ENCODE measurements at places on chromosomes 1 and 21.
A peak's percentile ranks its signal among the peaks of the same experiment; 100 is the strongest.

DNA sequence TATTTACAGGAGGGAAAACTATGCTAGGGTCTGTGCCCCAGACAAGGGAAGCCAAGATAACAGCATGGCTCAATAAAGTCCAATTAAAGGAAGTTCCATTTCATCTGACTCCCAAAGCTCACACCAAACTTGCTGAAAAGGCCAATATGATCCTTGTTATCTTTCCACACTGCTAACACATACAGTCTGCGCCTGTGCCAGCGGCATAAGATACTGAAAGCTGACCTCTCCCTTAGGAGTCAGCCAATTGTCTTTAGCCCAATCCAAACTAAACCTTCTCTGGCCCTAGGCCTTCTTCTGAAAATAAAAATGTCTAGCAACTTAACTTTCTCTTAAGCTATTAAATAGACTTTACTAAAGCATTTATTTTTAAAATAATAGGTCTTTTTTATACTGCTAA lies 179.0 kb upstream of the PLD5 start:
- DNase-seq, result no peak

DNA sequence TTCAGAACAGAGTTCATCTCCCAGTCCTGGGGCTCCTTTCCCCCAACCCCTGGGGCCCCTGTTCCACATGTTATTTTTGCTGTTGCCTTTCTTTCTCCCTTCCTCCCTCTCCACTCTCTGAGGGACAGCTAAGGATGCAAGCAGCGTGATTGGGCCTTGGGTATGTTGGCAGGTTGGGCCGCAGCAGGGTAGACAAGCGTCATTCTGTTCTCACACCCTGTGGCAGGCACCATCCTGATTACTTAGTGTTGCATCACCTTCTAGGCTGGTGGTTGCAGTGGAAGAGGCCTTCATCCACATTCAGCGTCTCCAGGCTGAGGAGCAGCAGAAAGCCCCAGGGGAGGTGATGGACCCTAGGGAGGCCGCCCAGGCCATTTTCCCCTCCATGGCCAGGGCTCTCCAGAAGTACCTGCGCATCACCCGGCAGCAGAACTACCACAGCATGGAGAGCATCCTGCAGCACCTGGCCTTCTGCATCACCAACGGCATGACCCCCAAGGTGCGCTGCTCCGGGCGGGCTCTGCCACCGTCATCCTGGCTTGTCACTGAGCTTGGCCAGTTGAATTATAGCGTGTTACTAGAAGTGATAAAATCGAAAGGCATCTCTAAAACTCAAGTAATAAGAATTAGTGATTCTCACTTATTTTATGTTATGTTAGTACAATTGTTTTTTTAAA lies 43.4 kb downstream of the VANGL1 start:
- DNase-seq, result no peak

- peak; percentile 53 for DNase-seq
Measured at GRCh38 chr1:151458802-151459330, 428 bp downstream of the POGZ start.

DNA sequence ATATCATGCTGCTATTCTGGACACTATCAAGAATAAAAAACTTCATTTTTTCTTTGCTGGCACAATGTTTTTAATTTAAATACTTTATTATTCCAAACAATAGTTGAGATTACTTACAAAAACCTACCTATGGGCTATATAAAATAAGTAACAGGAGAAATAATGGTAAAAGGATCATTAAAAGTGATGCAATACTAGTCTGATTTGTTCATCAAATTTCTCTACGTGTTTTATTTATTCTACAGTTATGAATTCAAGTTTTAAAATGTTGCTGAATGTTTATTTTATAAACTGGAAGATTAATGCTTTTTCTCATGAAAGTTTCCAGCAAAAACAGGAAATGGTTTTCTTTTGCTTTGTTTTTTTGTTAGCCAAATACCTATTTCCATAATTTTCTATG lies 662.4 kb upstream of the BRINP3 start:
- DNase-seq, result no peak

DNA sequence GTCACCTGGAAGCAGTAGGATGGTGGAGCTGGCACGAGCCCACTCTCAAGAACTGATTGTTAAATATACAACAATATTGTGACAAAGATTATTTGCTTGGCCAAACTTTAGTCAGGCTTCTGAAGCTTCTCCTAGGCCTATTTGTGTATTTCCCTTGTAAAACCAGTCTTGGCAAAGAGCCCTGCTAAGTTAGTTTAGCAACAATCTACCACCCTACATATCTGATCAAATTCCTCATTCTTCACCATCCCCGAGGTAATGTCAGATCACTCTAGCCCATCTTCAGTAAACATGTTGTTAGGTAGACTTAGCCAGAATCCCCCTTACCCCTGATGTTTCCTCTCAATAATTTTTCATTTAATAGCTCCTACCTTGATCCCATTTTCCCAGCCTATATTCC lies 39.6 kb downstream of the XCL1 start:
- no peak for DNase-seq

DNA sequence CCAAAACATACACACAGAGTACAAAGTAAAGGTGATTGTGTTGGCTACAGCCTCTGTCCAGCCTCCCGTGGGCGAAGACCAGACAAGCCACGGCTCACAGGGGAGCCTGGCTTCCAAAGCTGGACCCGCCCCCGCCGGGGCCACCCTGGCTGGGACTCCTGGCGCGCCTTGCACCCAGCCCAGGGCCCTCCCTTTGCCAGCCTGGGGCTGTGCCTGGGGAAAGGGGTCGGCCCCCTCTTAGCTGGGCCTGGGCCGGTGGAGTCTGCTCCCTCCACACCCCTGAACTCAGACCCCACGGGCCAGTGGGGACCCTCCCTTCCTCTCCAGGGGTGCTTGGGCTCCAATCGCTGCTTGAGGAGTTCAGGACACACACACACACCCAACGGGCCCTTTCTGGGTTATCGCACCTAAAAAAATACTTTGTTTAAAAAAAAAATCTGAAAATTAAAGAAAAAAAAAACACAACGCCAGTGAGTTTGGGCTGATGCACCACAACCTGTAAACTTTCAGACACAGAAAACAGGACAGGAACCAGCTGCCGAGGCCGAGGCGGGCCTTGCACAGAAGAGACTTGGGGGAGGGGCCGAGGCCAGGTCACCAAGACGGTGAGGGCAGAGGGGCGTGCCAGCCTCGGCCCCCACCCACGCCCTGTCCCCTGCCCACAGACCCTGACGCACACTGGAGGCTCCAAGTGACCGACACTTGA lies 56.3 kb downstream of the KCNAB2 start:
- no peak for DNase-seq

- no peak for DNase-seq
Measured at GRCh38 chr21:41928621-41929220, 25.1 kb downstream of the C2CD2 start.

DNA sequence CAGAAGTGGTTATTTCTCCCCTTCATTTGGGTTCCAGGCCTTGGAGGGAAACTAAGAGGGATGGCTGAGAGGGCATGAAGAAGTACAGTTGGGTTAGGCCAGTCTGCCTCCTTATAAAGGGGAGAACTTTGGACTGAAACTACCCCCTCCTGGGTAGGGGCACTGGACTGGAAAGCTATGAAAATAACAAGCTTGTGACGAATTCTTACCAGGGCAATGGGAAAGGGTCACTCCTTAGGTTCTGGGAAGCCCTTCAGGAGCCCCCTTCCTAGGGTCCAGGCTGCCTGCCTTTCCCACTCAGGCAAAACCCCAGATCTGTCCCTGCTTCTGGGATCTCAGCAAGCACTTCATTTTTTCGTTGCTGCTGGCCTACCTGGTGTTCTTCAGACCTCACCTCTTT lies 9.8 kb upstream of the P3R3URF start:
- DNase-seq, result no peak

GRCh38 chr1:247112479-247112781 lies 8.3 kb upstream of the ZNF669 start:
- no peak for DNase-seq

DNA sequence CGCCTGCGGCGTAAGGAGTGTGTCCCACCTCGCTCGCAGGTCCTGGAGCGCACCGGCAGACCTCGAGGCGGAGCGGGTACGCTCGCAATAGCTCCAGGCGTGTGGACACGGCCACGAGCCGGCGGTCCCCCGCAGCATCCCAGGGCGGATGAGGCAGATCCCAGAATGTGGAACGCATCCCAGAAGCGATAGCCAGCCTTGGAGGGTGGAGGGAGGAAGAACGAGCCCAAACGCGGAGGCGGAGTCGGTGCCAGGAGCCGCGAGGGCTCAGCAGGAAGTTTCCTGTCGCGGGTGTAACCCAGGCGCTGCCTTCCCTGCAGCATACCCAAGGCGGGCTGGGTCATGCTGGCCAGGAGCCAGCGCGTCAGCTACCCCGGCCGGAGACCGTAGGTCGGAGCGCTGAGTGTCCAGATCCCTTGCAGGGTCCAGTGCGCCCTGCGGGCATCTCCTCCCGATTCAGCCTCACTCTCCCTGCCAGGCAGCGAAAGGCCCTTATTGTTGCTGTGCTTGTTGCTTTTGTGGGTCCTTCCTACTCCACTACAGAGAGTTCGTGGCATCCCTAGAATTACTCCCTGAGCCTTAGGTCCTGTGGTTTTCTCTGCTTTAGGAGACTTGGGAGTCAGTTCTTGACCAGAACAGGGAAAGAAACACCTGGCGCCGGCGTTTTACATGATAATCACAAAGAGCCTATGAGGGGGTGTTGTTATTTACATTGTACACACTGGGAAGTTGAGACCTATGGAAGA lies 27.7 kb downstream of the STYXL2 start:
- DNase-seq, result peak; percentile 31

Measured in activated CD4-positive, alpha-beta T cell treated with anti-CD3 and anti-CD28 coated beads, Interleukin-2, amount 50 U/mL, for 48 hours (primary cell).